Urinary bladder (tissue), 4 donors: ENCODE measurements at places on chromosomes 2 and 18. TPM values are rescaled to one million over a fixed set of nuclear protein-coding genes. Genes with fewer than 3 reads are reported as not detected.

MRPS9 gene
- total RNA-seq = 23.9 TPM

GRCh38 chr2:74399785-74400184, 19.7 kb upstream of the DCTN1 start:
- DNase-seq = no peak

- no peak for DNase-seq
Measured at GRCh38 chr2:54429811-54430551, 26.1 kb upstream of the SPTBN1 start.

- DNase-seq = no peak
Measured at GRCh38 chr2:236221798-236222197, 42.4 kb downstream of the ASB18 start.

GRCh38 chr2:238866656-238867277, 18.9 kb downstream of the TWIST2 start:
- no peak for DNase-seq

- DNase-seq = no peak
Measured at GRCh38 chr2:97741686-97742085, 28.3 kb downstream of the ZAP70 start.

ANKRD30BL gene
- 0.26 TPM for total RNA-seq

DNA sequence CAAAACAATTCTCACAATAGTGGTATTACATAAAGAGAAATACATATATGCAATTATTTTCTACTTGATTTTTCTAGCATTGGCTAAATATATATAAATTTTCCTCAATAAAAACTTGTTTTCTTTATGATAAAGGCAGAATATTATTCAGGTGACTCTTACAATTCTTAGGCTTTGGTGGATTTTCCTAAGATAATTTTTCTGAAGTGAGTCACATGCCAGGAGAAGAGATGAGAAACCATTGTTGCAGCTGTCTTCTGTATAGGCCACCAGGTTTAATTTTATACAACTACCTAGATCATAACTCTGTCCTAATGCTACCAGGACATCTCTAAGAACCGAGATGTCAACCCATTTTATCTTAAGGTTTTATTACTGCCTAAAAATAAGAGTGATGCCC, 552.4 kb upstream of the CDH2 start:
- DNase-seq = no peak

GATA6 gene
- total RNA-seq = 42.0 TPM
